Naive thymus-derived CD4-positive, alpha-beta T cell (primary cell): ENCODE measurements at places on chromosomes 7 and 10. TPM values are rescaled to one million over a fixed set of nuclear protein-coding genes. Genes with fewer than 3 reads are reported as not detected.

DPCD gene
- total RNA-seq = 0.81 TPM

ATOH7 gene
- not detected for total RNA-seq

CFAP70 gene
- total RNA-seq = 0.61 and 0.80 TPM in 2 replicates

EIF4EBP2 gene
- total RNA-seq = 33.5 TPM

NUTM2D gene
- 3.9 TPM for total RNA-seq

MICALL2 gene
- 5.0 TPM for total RNA-seq

ADGRA1 gene
- not detected in 2 replicates for total RNA-seq

DNA sequence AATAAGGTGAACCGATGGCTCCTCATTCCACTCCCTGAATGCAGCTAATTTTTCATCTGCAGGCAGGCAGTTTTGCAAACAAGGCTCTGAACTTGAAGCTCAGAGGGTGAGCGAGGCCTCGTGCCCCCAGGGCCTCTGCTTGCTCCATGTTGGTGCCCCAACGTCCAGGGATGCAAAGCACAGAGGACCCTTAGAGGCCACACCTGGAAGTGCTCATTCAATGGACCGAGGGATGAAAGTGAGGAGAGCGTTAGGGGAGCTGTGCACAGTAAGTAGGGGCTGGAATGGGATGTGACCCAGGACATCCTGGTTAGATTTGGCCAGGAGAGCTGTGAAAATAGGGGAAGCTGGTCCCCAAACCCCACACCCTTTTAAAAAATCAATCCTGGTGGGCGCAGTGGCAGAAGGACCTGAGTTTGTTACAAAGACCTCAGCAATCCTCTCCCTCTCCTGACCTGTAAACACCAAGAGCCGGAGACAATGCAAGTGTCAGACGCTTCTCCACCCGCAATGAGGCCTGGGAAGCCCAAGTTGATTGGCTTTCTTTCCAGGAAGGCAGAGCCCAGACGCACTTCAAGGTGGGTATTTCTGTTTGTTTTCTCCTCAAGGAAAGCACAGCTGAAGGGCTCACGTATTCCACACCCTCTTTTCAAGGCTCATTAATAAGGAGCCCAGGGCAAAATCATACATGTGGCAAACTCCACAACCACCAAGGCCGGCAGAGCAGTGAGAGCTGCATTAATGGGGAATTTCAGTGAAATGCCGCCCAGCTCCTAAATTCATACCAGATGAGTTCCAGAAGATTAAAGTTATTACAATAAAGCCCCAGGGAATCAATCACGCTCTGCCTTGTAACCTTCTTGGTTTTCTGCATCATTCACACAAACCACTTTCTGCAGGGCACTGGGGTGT lies 14.1 kb upstream of the CXCL12 start:
- no peaks in the 10 kb centered on the region for H3K4me1 ChIP-seq
- H3K27ac ChIP-seq = no peak overlapping the region
- DNase-seq = no peak
- H3K4me3 ChIP-seq = no peak overlapping the region
- no peaks in the 10 kb centered on the region for H3K27me3 ChIP-seq
- no peaks in the 10 kb centered on the region for H3K36me3 ChIP-seq

DNA sequence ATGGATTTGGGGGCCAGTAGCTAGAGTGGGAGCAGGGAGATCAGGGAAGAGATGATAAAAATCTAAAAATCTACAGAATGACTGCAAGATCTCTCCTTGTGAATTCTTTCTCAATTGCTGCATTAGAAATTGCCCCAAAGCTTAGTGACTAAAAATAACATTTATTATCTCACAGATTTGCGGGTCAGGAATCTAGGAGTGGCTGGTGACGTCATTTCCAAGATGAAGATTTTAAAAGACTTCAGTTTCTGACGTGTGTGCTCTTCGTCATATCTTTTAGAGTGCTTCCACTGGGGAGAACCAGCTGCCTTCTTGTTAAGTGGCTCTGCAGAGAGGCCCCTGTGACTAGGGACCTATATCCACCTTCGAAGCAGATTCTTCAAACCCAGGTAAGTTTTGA lies 112.6 kb downstream of the DGKI start:
- DNase-seq = no peak
- H3K27ac ChIP-seq = no peak overlapping the region
- no peaks in the 10 kb centered on the region for H3K4me1 ChIP-seq
- no peaks in the 10 kb centered on the region for H3K36me3 ChIP-seq
- no peak overlapping the region for H3K4me3 ChIP-seq

DNA sequence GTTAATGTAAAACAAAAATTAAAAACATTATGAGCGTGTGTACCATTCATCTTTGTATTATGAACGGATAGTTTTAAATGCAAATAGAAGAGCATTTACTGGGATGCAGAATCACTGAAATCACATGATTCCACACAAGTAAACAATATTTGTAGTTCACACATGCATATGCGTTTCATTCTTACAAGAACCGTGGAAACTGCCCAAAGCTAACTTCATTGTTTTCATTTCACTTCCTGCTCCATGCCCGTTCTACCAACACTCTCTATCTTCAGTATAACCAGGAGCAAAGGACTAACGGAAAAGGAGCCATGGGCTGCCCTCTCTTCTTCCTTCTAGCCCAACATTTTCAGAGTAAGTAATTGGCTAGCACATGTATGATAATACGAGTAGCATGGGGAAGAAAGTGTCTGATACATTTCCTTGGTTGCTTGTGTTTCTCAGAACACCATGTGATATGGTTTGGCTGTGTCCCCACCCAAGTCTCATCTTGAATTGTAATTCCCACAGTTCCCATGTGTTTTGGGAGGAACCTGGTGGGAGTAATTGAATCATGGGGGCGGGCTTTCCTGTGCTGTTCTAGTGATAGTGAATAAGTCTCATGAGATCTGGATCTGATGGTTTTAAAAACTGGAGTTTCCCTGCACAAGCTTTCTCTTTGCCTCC lies 38.8 kb downstream of the ZNF783 start:
- H3K4me1 ChIP-seq = no peaks in the 10 kb centered on the region
- no peak for DNase-seq
- H3K27ac ChIP-seq = no peak overlapping the region
- no peaks in the 10 kb centered on the region for H3K27me3 ChIP-seq
- H3K36me3 ChIP-seq = no peaks in the 10 kb centered on the region
- no peak overlapping the region for H3K4me3 ChIP-seq

DNA sequence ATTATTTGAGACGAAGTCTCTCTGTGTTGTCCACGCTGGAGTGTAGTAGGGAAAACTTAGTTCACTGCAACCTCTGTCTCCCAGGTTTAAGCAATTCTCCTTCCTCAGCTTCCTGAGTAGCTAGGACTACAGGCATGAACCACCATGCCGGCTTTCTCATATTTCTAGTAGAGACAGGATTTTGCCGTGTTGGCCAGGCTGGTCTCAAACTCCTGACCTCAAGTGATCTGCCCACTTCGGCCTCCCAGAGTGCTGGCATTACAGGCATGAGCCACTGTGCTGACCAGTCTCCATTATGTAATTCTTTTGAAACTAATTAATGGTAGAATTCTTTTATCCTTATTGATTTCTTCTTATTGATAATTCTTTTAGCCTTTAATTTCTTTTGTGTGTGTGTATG lies 32.5 kb downstream of the PCLO start:
- no peak for DNase-seq
- H3K4me3 ChIP-seq = no peak overlapping the region
- no peaks in the 10 kb centered on the region for H3K36me3 ChIP-seq
- no peaks in the 10 kb centered on the region for H3K4me1 ChIP-seq
- H3K27me3 ChIP-seq = no peaks in the 10 kb centered on the region

GRCh38 chr10:359093-359492 lies 223.8 kb downstream of the ZMYND11 start:
- DNase-seq = no peak
- H3K27me3 ChIP-seq = no peaks in the 10 kb centered on the region
- no peak overlapping the region for H3K4me3 ChIP-seq
- H3K27ac ChIP-seq = no peak overlapping the region
- no peaks in the 10 kb centered on the region for H3K36me3 ChIP-seq

GRCh38 chr7:39294022-39294421 lies 272.2 kb upstream of the YAE1 start:
- no peak overlapping the region for H3K4me3 ChIP-seq
- no peak for DNase-seq
- H3K27me3 ChIP-seq = no peaks in the 10 kb centered on the region
- H3K36me3 ChIP-seq = no peaks in the 10 kb centered on the region
- H3K27ac ChIP-seq = no peak overlapping the region
- no peaks in the 10 kb centered on the region for H3K4me1 ChIP-seq

DNA sequence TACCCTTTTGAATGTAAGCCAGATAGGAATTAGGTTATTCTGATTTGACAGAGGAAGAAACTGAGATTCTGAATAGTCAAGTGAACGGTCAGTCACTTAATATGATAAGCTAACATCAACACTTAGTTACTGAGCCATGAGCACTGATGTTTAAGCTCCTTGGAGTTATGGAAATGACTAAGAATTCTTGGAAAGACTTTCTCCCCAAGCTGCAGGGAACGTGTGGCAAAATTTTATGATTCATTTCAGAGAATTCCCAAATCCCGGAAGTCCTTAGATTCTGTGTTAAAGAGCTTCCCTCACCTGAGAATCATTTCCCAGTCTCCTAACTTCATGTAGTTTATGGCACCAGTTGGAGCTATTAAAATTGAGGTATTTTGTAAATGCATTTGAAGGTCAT lies 330.9 kb downstream of the XPNPEP1 start:
- no peak for DNase-seq
- no peaks in the 10 kb centered on the region for H3K27me3 ChIP-seq
- H3K27ac ChIP-seq = no peak overlapping the region
- H3K4me3 ChIP-seq = no peak overlapping the region
- no peaks in the 10 kb centered on the region for H3K4me1 ChIP-seq
- H3K36me3 ChIP-seq = no peaks in the 10 kb centered on the region

GRCh38 chr10:57694956-57695608 lies 572.6 kb downstream of the IPMK start:
- H3K36me3 ChIP-seq = no peaks in the 10 kb centered on the region
- no peak for DNase-seq
- no peaks in the 10 kb centered on the region for H3K4me1 ChIP-seq
- no peaks in the 10 kb centered on the region for H3K27me3 ChIP-seq
- H3K4me3 ChIP-seq = no peak overlapping the region
- no peak overlapping the region for H3K27ac ChIP-seq
